ENCODE measurements at places on chromosomes 6 and 20.

GRCh38 chr6:28673787-28674671, 148.3 kb downstream of the GPX5 start:
- peak; percentile 89 for DNase-seq

DNA sequence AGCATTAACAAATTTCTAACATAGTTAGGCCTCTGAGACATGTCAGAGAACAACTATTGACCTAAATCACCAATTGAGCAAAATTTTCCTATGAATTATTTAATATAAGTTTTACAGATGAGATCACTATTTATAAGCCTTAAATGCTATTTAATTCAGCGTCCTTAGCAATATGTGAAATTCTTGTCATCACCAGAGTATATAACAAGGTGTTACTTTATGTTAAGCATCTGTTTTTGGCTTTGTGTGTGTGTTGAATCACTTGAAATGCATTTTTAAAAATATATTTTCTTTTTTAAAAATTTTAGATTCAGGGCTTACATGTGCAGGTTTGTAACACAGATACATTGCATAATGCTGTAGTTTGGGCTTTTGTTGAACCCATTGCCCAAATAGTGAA, 794.1 kb downstream of the EYS start:
- no peak for DNase-seq

- no peak for DNase-seq
Observed at GRCh38 chr6:114712129-114712662, 369.4 kb upstream of the HS3ST5 start.

DNA sequence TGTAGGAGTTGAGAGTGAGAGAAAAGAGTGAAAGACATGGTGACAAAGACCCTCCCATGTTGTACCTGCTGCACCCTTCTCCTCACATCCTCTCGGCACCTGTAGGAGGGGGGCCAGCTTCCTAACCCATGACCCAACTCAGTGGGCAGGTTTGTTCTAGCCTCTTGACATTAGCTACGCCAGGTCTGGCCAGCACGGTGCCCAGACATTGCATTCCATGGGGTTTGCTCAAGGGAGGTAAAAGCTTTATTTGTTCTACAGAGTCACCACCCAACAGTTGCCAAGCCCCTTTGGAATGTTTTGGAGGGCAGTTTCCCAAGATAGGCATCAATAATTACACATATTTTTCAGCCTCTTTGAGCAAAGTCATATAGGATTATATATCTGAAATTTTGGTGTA, 22.7 kb upstream of the TGM6 start:
- DNase-seq = no peak

DNA sequence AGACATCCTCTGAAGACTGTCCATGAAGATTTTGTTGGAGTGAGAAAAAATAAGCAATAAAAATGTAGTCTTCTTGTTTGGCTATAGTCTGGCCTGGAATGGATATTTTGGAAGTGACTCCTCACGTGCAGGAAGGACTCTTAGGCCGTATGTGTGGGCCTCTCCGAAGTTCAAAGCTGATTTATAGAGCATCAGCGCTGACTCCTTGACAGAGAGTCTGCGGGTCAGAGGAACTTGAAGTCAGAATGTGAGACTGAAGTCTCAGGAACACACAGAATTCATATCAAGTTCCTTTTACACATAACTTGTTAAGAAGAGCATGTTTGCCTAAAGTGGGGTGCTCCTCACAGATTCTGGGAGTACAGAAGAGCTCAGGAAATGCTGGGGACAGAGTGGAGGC, 36.1 kb downstream of the EDN3 start:
- no peak for DNase-seq

Data from NCI-H524 (cell line).